ENCODE measurements at places on chromosomes 2 and 18.

GRCh38 chr2:2131075-2131789 is 199.8 kb downstream of the MYT1L start:
- no peak for DNase-seq

- no peak for DNase-seq
These were observed 57.8 kb upstream of the MC2R start for GRCh38 chr18:13973061-13973575.

DNA sequence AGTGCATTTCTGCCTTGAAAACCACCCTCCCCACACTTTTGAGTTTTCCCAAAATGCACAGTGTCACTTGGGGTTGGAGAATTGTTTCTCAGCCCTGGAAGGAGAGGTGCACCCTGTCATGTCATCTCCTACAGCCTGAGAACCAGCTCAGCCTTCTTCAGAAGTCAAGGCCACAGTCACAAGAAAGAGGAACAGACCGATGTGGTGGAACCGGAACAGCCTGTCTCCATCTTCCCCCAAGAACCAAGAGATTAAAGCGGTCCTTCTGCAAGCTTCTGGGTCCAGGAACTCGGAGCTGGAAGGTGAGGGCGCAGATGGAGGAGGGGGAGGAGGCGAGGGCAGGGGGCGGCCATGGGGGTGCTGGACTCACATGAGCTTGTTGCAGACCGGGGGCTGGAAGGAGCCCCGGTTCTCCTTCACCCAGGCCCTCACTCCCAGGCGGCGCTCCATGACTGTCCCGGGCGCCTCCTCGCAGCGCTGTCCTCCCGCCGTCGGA is 248 bp downstream of the HAAO start:
- peak; percentile 53 for DNase-seq

DNA sequence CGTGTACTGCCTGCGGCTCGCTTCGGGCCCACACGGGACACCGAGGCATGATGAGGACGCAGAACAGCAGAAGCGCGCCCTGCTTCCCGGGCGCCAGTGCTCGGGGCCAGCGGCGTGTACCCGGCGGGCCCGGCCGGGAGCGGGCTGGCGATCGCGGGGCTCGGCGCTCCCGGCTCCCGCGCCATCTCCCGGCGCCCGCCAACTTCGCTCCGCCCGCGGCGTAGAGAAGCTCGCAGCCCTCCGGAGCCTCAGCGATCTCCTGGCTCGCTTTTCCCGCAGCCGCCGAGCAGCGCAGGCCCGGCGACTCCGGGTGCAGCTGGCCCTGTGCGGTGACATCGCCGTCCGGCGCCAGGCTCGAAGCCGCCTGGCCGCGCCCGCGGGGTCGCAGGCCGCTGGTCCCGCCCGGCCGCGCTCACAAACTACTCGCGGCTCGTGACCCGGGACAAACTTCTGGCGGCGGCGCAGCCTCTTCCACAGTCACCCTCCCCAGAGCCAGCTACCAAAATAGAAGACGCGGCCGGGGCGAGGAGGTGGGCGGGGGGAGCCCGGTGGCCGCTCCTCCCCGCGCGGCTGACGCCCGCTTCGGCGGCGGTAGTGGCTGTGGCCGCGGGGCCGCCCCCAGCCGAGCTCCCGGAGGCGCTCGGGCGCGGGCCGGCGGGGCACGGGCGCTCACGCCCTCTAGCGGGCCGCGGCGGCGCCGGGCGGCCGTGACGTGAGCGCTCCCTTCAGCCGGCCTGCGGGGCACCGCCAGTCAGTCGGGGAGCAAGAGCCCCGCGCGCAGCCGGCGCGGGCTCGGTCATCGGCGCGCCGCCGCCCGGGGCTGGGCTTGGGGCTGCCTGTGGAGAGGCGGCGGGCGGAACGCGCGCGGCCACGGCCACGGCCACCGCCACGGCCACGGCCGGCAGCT is at the start of gene PTPRM:
Gene PTPRM (plus strand): TSS at position 750 of the 907 bp plus-strand sequence. CDS start 503 bp downstream, outside the sequence.
- DNase-seq: peak; percentile 36

DNA sequence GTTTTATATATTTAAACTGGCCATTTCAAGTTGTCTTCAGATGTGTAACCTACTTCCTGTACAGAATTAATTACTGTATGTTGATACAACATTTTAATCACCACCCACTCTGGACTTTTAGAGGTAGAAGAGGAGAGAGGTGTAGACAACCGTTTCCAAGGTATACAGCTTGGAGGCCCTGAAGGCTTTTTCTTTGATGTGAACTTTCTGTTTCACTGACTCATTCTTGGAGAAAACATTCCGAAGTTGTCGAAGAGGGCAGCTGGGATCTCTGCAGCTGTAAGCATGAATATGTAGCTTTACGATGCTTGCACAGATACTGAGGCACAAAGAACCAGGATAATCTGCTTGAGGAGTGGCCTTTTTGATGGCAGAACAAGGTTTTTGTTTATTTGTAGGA is 137.0 kb downstream of the NCKAP5 start:
- no peak for DNase-seq

Measured in KG1 (cell line).